Activated CD4-positive, alpha-beta memory T cell treated with anti-CD3 and anti-CD28 coated beads, Interleukin-2, amount 10 ng/mL, durations not matched to agents 7 days and 5 days (primary cell): ENCODE measurements at places on chromosomes 2 and 18.

DNA sequence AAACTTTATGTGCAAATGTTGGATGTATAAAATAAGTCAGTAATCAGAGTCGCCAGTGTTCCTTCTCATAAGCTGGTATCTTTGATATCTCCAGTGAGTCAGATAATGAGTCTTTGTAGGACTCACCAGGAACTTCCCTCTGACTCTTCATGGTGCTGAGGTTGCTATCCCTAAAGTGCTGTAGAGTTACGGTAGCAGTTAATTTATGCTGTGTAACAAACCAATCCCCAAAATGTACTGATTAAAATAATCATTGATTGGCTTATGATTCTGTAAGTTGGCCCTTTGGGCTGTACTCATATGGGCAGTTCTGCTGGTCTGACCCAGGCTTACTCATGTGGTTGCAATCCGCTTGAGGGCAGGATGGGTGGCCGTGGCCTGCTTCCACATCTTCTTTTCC lies 43.8 kb downstream of the MAIP1 start:
- no peak for DNase-seq

DNA sequence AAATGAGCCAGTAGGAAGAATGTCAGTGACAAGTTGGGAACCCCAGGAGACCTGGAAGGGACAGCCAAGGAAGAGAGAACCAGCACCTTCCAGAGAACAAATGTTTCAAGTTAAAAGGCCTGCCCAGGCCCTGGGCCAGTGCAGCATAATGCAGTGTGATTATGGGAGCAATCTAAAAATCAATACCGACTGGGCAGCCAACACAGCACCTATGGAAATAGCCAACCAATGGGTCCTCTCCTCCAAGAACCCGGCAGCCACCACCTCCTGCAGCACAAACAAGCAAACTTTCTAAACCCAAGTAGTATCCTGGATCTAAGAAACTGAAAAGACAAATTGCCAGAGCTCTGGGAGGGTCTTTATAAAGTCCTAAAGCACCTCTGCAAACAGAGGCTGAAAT lies 71.7 kb downstream of the CLHC1 start:
- DNase-seq: no peak

GRCh38 chr2:205850132-205850531 lies 167.8 kb downstream of the NRP2 start:
- DNase-seq: no peak

DNA sequence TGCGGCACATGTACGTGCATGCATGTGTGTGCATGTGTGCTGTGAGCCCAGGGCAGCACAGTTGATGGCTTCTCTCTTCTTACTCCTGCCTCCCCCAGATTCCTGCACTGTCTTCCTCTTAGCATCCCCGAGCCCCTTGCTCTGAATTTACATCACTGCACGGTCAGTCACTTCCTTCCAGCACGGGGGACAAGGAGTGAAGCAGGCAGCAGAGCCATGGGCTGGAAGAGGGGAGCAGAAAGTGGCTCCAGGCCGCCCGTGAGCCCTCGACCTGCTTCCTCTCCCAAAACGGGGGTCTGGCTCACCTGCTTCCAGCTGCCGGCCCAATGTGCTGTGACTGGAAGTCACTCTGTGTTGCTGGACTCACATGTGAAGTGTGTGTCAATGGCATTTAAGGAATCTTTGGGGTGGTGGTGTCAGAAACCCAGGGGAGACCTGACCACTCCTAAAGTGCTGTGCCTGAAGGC lies 106.1 kb downstream of the FAM210A start:
- no peak for DNase-seq

DNA sequence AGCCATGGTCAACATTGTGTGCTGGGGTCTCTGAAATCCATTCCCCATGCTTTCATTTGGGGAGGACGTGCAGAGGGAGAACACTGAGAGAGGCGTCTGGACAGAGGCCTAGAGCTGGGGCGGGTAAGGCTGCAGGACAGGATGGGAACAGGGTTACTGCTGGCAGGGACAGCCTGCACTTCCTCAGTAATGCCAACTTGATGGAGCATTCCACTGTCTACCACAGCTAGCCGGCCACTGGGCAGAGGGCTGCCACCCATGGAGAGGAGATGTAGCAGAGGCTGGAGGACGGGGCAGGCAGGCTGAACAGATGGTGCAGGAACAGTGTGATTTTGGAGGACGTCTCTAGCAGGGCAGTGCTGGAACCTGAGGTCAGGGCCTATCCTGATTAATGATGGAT lies 29.3 kb downstream of the MRPL33 start:
- DNase-seq: no peak

GRCh38 chr2:240833724-240834285 lies 13.8 kb upstream of the KIF1A start:
- no peak for DNase-seq

- no peak for DNase-seq
Measured at GRCh38 chr2:161586517-161587167, 37.6 kb upstream of the SLC4A10 start.

DNA sequence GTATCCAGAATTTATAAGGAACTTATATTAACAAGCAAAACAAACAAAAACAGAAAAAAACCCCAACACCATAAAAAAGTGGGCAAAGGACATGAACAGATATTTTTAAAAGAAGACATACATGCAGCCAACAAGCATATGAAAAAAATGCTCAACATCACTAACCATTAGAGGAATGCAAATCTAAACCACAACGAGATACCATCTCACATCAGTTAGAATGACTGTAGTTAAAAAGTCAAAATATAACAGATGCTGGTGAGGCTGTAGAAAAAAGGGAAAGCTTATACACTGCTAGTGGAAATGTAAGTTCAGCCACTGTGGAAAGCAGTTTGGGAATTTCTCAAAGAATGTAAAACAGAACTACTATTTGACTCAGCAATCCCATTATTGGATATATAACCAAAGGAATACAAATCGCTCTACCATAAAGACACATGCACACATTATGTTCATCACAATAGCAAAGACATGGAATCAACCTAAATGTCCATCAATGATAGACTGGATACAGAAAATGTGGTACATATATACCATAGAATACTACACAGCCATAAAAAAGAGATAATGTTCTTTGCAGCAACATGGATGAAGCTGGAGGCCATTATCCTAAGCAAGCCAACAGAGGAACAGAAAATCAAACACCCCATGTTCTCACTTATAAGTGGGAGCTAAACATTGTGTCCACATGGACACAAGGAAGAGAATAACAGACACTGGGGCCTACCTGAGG lies 25.3 kb downstream of the PREPL start:
- no peak for DNase-seq

DNA sequence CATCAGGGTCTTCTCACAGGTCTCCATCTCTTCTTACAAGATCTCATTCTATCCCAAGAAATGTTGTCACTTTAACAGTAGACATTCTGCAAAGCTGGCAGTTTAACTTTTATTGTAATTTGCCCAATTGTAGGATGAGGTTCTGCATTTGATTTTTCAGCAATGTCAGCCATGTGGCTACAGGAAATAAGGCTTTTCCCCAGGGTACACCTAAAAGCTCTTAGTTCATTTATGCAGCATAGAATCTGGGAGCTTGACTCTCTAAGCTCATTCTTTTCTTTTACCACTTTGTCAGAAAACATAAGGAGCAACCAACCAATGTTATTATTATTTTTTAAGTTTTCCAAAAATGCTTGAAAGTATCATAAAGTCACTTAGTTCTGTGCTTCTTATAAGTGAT lies 123.4 kb downstream of the CALCRL start:
- no peak for DNase-seq

GRCh38 chr2:230928701-230929380 lies 3.8 kb upstream of the GPR55 start:
- DNase-seq: no peak

DNA sequence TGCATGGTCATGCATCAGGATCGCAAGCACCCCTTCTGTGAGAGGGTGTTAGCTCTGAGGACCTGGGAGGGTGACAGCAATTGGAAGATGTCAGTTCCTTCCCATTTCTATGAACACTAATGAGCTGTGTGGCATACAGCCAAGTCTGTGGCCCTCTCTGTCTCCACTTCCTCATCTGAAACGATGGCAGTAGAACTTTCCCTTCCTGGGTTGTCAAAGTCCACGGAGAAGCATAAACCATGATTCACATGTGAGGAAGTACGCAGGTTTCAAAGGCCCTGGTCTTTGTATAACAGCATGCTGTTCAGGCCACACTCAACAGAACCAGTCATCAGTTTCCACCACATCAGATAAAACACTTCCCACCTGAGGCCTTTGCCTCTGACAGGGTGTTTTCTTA lies 167.4 kb upstream of the RAB6C start:
- no peak for DNase-seq

GRCh38 chr2:15050483-15050882 lies 418.0 kb downstream of the LRATD1 start:
- DNase-seq: no peak

DNA sequence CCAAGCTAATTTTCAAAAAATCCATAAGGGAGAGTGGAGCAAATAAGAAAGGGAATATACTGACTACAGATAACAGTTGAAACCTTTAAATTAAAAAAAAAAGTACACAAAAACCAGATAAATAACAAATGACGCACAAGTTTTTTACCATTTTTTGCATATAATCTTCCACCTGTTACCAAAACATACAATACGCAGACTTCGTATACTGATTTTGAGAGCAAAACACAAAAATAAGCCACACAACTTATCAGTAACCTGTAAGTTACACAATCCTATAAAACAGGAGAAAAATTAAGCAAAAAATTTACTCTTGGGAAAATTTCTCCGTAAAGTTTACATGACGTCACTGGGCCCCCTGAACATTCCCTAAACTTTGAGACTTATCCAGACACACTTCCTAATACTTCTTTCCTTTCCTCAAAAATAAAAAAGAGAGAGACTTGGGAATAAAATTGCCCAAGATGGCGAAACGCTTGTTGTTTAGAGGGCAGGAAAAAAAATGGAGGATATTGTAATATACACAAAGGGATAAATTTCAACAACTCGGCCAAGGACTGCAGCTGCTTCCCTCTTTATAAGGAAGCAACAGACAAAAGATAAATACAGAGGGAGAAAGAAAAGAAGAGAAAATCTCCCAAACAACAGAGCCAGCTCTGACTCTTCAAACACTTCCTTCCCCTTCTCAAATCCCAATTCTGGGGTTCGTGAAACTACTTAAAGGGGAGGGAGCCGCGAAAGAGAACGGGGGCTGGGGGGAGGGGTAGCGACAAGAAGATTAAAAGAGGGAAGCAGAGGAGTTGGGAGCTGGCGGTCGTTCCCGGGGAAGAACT lies 1.6 kb downstream of the BAZ2B start:
- no peak for DNase-seq

DNA sequence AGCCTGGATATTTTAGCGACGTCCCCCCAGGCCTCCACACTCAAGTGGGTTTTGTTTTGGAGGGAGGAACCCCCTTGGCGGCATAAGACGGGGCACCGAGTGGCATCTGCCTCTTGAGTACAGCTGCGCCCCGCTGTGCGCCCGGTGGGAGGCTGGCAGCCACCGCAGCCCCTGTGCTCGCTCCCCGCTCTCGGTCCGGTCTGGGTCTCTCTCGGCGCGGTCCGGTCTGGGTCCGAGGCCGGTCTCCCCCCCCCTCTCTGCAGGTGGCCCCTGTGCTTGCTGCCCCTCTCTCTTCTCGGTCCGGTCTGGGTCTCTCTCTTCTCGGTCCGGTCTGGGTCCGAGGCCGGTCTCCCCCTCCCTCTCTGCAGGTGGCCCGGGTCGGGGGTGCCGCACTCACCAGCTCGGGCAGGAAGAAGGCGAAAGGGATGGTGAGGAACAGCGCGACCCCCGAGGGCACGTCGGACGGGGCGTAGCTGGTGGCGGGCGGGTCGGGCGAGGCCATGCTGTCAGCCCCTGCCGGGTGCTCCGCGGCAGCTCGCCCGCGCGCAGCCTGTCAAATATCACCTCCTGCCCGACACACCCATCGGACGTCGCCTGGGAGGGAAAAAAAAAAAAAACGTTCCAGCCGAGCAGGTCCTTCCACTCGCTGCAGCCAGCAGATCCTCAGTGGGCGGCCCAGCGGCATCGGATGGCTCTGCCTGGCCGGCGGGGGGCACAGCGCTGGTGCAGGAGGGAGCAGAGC lies at the start of gene MALL:
TSS of gene MALL (minus strand) at position 532 of the 742 bp plus-strand sequence. CDS start at position 502, 30 bp downstream.
- DNase-seq: no peak

- no peak for DNase-seq
Measured at GRCh38 chr2:28688818-28689217, 62.8 kb upstream of the PPP1CB start.

DNA sequence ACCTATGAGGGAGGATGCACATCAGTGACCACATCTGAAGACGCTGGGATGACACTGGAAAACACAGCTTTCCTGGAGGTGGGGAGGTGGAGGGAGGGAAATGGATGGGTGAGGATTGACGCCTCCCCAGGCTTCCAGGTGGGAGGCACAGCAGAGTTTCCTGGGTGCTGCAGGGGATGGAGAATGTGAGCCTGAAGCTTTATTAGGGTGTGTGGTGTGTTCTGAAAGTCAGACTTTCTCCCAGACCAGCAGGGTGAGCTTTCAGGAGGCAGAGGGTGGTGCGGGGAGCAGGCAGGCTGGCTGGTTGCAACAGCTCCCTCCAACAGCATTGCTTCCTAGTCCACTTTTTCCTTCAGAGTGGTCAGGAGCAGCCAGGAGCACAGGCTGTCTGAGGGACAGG lies 263.1 kb downstream of the CELF4 start:
- no peak for DNase-seq

- no peak for DNase-seq
Measured at GRCh38 chr2:51071191-51071590, 39.3 kb upstream of the NRXN1 start.

- DNase-seq: no peak
Measured at GRCh38 chr2:197674591-197674990, 796 bp downstream of the RFTN2 start.

- DNase-seq: no peak
Measured at GRCh38 chr2:173858291-173858731, 106.9 kb downstream of the SP3 start.

DNA sequence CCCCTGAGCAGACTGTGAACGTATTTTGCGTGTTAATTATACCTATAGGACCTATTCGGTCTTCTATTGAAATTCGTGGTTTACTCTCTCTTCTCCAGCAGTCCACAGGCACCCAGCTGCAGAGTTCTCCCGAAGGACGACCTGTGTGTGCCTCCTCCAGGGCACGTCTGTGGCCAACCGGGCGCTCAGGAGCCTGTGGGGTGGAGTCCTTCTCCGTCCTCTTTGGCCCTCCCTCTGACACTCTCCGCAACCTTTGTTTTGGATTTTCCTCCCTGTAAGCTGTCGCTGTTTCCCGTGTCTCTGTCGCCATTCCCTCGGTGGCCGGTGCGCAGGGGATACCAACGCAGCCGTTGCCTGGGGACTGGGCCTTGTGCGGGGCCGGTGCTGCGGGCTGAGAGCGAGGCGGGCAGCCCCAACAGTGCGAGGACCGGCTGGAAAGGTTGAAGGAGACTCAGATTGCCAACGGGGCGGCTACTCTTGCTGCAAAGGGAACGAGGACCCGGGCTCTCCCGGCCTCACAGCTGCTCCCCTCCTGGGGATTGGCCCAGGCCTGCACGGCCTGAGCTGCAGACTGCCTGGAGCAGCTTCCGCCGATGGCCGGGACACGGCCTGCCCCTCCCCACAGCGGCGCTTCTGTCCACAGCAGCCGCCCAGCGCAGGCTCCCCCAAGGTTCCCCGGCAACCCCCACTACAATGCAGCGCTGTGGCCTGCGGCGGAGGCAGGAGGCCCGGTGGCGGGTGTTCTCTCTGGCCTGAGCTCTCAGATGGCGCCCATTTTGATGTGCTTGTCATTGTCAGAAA lies 221.0 kb downstream of the MTX2 start:
- no peak for DNase-seq

GRCh38 chr18:7413906-7414305 lies 153.2 kb upstream of the PTPRM start:
- no peak for DNase-seq
